T-helper 2 cell (primary cell): ENCODE measurements at places on chromosomes 16 and 17.
A peak's percentile ranks its signal among the peaks of the same experiment; 100 is the strongest.

- DNase-seq = no peak
Observed at GRCh38 chr17:51860954-51861561, 297.5 kb downstream of the CA10 start.

DNA sequence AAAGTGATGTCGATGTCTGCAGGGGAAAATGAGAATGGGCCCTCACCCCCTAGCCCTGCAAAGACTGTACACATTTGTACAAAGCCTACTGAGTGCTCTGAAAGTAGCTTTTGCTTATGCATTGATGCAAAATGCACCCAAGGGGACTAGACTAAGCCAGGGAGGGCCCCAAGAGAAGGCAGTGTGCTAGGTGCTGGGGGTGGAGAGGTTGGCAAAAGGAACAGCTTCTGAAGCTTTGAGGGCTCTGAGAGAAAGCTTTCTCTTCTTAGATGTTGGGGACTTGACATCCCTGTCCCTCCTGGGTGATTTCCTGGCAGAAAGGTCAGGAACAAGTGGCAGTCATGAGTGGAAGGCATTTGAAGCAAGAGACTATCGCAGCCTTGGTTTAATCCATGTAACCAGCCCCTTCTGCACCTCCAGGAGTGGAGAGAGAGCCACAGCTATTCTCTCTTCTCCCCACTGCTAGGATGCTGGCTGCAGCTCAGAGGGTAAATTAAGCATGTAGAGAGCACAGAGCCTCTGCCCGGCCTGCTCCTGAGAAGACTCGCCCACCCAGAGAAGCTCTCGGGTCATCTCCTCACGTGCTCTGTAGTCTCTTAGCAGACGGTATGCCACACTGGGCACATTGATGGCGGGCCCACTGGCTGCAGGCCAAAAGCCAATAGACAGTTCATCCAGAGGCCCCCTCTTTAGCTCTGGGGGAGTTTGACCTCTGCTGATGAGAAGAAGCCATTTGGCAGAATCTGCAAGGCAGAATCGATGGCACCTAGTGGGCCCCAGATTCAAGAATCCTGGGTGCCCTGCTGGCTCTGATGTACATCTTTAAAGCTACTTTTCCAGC, 221.4 kb downstream of the MSI2 start:
- DNase-seq = no peak

DNA sequence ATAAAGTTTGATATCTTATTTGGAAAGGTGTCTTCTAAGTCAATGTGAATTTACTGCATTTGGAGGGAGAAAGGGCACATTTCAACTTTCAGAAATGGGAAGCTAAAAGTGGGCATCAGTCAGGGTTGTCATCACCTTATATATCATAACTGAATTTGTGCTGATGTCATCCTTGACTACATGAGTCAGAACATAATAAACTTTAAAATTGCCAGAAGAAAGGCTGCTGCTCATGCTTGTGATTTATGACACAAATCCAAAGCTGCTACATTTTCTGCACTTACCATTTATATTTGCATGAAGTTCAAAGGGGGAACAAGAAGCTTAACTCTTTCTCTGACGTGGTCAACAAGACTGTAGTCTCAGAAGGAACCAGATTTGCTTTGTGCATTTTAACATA, 196.6 kb downstream of the UTP18 start:
- DNase-seq = peak; percentile 27

DNA sequence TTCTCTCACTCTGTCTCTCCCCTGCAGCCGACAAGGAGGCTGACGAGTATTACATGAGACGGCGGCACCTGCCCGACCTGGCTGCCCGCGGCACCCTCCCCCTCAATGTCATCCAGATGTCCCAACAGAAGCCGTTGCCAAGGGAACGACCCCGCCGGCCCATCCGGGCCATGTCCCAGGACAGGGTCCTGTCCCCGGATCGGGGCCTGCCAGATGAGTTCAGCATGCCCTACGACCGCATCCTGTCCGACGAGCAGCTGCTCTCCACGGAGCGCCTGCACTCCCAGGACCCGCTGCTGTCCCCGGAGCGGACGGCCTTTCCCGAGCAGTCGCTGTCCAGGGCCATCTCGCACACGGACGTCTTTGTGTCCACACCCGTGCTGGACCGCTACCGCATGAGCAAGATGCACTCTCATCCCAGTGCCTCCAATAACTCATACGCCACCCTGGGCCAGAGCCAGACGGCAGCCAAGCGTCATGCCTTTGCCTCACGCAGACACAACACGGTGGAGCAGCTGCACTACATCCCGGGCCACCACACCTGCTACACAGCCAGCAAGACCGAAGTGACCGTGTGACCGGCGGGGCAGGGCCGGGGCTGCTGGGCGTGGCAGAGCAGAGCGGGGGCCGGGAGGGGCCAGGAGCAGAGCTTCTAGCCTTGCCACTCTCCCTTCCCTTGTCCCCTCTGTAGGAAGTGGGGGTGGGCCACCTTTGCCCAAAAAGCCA, 40.4 kb upstream of the DNAH9 start:
- peak; percentile 3 for DNase-seq

GRCh38 chr17:14780097-14780651, 479.3 kb downstream of the HS3ST3B1 start:
- DNase-seq = no peak

- no peak for DNase-seq
Observed at GRCh38 chr17:78266771-78267170, 35.3 kb downstream of the TMEM235 start.

- DNase-seq = no peak
Observed at GRCh38 chr17:4443476-4443875, 9.7 kb downstream of the SPNS3 start.

DNA sequence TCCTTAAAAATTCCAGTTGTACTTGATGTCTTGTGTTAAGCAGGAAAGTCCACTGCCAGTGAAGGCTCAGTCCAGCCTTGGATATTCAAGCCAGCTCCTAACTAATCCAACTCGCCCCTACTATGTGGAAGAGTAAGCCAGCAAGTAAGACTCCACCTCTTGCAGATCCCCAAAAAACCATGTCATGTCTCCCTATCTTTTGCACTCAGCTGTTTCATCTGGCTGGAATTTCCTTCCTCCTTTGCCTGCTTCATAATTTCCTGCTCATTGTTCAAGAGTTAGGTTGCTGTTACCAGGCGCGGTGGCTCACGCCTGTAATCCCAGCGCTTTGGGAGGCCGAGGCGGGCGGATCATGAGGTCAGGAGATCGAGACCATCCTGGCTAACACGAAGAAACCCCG, 37.8 kb downstream of the RBBP6 start:
- DNase-seq = no peak

DNA sequence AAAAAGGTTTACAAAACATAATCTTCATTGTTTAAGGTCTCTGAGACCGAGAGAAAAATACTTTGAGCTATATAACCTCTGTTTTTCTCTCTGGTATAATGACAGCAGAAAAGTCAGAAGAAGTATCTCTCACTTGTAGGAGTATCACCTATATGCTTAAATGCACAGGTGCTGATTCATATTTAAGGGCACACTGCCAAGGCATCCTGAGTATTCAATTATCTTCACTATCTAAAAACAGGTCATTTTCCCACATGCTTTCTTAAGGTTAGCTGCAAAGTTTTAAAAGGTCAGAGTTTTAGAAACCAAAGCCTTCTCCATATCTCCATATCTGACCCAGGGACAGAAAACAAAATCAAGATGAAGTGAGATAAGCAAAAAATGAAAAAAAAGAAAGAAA, 99.3 kb upstream of the C17orf78 start:
- no peak for DNase-seq

GRCh38 chr17:45871718-45872117, 22.6 kb upstream of the MAPT start:
- no peak for DNase-seq

DNA sequence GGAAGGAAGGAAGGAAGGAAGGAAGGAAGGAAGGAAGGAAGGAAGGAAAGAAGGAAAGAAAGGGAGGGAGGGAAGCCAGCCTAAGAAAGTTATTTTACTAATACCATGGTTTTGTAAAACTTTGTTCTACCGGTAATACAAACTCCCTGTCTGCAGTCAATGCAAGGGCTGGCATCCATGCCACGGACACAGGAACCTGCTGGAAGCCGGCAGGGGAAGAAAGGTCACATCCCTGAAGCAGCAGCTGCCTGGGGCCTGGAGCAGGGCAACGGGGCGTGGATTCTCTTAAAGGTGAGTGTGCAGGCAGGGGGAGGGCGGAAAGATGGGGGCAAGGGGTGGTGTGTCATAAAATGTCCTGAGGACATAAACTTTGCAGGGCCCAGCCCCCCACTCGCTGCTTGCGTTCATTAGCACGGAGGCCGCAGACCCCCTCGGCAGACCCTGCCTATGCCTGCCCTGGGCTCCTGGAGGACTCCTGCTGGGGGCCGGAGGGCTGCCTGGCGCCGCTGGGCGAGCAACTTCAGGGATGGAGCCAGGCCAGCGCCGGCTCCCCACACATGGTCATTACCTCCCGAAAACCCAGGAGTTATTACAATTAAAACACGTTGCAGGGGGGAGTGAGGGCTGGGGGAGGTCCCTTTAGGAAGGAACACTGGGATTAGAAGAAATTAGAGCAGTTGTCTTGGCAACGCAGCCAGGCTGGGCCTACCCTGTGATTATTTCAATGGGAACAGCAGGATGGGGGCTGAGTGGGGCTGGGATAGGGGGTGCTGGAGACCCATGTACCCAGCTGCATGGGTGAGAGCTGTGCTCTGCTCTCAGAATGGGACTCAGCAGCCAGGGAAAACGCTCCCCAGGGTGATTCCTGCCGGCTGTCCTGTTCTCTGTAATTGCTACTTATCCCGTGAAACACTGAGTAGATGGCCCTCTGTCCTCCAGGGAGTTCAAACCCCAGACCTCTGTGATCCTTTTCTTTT, 257.9 kb downstream of the SOX9 start:
- no peak for DNase-seq

DNA sequence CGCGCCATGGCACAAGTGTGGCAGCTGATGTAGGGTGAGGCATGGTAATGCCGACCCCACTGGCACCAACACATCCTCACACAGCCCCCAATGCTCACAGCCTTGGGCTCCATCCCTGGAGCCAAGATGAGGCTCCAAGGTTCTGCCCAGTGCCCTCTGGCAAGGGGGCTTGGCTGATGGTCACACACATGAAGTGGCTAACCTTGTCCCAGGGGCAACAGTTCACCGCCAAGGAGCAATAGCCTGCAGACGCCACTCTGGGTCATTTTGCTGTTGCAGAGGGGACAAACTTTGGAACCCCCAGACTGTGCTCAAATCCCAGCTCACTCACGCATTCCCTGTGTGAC, 26.8 kb downstream of the TNFRSF13B start:
- DNase-seq = no peak

DNA sequence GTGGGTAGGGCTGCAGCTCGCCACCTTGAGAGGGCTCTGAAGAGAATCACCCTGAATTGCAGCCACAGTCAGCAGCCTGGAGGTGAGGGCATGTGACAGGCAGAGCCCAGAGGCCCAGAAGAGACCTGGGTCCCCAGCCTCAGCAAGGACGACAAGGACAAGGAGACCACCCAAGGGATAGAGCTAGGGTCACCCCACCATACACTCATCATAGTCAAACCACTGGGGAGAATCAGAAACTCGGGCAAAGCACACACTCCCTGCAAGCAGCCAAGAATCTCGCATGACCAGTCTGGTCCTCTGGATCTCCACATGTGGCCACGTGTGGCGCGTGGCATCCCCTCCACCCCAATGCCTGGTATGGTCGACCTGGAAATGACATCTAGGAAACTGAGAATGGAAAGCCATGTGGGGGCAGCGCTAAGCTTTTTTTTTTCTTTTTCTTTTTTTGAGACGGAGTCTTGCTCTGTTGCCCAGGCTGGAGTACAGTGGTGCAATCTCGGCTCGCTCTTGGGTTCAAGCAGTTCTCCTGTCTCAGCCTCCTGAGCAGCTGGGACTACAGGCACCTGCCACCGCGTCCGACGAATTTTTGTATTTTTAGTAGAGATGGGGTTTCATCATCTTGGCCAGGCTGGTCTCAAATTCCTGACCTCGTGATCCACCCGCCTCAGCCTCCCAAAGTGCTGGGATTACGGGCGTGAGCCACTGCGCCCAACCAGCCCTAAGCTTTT, 4.6 kb upstream of the SPHK1 start:
- no peak for DNase-seq

GRCh38 chr17:57999496-58000017, 7.5 kb downstream of the SRSF1 start:
- no peak for DNase-seq

- DNase-seq = no peak
Observed at GRCh38 chr17:78105551-78105950, 23.0 kb downstream of the TMC6 start.

DNA sequence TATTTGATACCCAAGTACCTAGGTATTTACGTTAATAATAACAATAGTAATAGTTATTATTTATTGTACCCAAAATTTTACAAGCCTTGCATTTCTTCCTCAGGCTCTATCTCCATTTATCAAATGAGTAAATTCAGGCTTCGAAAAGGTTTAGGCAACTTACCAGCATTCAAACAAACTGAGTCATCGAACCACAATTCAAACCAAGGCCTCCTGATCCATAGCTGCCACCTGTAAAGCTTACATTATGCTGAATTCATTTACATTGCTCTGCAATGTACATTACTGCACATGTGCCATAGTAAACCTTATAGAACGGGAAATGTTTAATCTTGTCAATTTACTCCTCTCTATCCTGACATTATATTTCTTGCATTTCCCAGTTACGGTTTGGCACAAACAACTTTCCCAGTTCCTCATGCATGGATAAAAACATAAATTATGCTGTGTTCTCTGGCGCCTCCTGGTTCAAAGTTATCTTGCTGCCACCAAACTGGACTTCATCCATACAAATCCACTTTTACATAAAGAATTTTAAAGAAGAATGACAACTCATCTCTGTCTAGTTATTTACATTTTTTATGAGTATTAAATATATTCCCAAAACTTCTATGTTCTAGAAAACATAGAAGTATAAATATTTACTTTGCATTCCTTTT, 360.6 kb upstream of the SOX9 start:
- DNase-seq = no peak

- no peak for DNase-seq
Observed at GRCh38 chr17:68356949-68357455, 65.7 kb downstream of the ARSG start.

GRCh38 chr16:86220561-86220960, 289.8 kb upstream of the FOXF1 start:
- DNase-seq = no peak

GRCh38 chr16:57537581-57538234, 1.3 kb upstream of the CCDC102A start:
- DNase-seq = peak; percentile 53

GRCh38 chr16:14035092-14035491, 36.0 kb upstream of the MRTFB start:
- no peak for DNase-seq

DNA sequence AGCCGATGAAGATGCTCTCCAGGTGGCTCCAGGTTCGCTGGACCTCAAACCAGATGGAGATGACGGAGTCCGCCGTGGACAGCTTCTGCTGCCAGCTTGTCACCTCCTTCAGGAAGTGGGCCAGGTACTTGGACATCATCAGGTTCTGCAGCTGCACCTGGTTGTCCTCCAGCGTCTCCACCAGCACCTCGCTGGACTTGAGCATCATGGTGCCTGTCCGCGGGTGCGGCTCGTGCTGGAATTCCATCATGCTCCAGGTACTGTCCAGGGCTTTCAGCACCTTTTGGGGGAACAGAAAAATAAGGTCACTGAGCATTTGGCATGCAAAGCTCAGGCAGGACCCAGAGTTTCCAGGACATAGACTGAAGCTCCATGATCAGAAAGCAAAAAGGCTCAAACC, 69.7 kb downstream of the DNAH17 start:
- no peak for DNase-seq
